Spinal cord (tissue), 10 donors: ENCODE measurements at places on chromosomes 2 and 18.

GRCh38 chr2:213167271-213167930 lies 16.0 kb upstream of the IKZF2 start:
- no peak for DNase-seq

DNA sequence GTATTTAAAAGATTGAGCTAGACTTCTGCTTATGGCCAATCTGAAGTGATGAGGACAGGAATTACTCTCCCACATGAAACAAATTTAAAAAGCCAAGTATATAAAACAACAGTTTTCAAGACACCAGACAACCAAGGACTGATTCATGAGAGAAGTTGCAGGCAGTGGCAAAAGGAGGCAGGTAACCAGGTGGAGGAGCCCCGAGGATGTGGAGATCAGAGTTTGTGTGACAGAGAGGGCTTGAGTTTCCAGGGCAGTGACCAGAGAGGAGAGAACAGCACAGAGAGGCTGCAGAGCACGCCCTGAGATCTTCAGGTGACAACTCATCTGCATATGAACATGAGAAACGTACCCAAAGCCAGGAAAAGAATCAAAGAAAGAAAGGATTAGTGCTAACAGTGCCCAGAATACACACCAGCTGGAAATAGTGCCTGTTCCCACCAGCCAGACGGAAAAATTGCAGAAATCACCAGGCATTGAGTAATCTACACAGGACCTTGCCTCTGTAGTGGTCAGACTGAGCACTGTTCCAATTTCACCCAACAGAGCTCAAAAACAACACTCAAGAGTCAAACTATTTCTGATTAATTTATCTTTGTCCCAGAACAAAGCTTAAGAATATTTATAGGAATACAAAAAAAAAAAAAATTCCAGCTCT lies 173.1 kb downstream of the SEPTIN10 start:
- DNase-seq = no peak

- DNase-seq = no peak
Observed at GRCh38 chr2:136490100-136490499, 275.2 kb upstream of the THSD7B start.

GRCh38 chr2:109403841-109404201 lies 209.9 kb downstream of the SEPTIN10 start:
- DNase-seq = no peak

- DNase-seq = peak; percentile 19
Observed at GRCh38 chr18:54878159-54878622, 49.9 kb downstream of the RAB27B start.

GRCh38 chr2:172472446-172473033 lies 45.2 kb downstream of the ITGA6 start:
- no peak for DNase-seq

DNA sequence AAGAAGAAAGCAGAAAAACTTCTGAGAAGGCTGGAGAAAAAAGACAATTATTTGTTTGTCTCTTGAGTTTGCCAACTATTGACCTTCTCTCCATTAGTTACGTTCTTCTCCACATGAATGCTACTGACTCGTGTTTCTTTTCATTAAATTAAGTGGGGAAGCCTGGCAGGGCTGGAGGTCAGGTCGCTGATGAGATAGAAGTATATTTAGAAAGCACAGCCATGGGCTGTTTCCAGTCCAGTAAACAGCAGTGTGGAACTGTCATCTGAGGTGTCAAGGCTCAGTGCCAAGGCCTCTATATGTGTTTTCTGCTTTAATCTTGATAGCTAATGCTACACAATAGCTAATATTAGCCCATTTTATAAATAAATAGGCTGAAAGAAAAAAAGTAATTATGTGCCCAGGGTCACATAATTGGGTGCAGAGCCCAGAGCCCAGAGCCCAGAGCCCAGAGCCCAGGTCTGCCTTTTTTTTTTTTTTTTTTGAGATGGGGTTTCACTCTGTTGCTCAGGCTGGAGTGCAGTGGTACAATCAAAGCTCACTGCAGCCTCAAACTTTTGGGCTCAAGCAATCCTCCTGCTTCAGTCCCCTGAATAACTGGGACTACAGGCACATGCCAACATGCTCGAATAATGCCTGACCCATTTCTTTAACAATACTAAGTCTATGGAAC lies 6.3 kb downstream of the MSGN1 start:
- no peak for DNase-seq

- DNase-seq = no peak
Observed at GRCh38 chr2:118250463-118250862, 162.2 kb downstream of the INSIG2 start.

DNA sequence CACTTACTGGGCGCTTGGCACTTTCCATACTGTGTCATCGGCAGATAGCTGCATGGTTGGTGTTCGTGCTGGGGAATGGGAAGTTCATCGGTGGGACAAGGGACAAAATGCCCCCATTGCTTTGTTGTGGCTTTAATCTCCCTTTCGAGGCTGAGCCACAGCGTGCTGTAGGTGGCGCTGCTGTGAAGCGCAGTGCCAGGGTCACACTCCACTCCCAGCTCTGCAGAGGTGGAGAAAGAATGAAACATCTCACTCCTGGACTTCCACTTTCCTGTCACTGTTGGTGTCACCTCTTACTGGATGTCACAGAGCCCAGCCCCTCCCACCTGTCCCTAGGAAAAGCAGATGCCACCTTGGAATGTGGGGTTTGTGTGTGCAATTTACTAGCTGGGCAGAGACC lies 8.7 kb downstream of the TYMS start:
- DNase-seq = no peak

DNA sequence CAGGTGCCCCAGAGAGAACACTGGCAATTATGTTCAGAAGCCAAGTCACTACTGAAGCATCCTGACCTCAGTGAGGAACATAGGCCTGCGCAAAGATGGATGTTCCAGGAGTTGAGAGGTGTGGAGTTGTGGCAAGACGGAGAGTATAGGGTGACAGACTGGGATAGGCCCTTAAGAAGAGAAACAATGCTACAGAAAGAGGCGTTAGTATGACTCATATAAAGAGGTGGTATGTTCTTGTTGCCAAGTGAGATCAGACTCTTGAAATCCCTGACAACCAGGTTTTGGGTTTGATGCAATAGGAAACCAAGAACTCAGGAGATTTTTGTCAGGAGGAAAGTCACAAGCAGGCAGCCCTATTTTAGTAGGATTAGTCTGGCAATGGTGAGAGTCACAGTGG lies 185.6 kb downstream of the RIT2 start:
- no peak for DNase-seq

DNA sequence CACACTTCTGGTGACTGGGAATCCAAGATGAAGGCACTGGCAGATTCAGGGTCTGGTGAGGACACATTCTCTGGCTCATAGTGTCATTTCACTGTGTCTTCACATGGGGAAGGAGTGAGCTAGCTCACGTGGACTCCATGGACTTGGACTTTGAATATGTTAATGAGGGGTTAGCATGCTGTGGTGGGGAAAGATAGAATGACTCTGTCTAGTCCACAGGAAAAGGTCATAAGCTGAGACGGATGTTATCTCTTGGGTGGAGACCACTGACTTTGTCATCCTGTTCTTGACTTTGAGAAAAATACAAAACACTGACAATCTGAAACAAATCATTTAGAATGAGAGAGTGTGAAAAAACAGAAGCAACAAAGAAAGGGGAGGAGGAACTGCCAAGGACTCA lies 145.9 kb downstream of the PIK3C3 start:
- no peak for DNase-seq

GRCh38 chr2:130808482-130809268 lies 28.0 kb upstream of the ARHGEF4 start:
- no peak for DNase-seq
